GM06990 (cell line): ENCODE measurements at places on chromosomes 2 and 18.

GRCh38 chr2:126729896-126730295 is 73.9 kb downstream of the GYPC start:
- DNase-seq: no peak

GRCh38 chr18:37162551-37162950 is 333.6 kb downstream of the KIAA1328 start:
- no peak for DNase-seq

DNA sequence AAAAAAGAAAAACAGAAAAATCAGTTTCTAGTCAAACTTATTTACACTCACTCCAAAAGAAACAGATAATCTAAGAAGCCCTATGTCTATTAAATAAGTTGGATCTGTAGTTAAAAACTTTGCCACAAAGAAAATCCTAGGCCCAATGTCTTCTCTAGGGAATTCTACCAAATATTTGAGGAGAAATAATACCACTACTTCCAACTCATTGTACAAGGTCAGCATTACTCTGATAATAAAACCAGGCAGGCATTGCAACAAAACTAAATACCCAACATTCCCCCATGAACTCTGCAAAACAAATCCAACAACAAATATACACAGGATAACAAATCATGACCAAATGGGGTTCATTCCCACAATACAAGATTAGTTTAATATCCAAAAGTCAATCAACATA is 73.8 kb upstream of the ST8SIA5 start:
- DNase-seq: no peak

GRCh38 chr2:191020742-191021381 is 6.9 kb upstream of the STAT1 start:
- DNase-seq: peak; percentile 49

GRCh38 chr2:215828528-215829184 is 184.7 kb downstream of the MREG start:
- no peak for DNase-seq

DNA sequence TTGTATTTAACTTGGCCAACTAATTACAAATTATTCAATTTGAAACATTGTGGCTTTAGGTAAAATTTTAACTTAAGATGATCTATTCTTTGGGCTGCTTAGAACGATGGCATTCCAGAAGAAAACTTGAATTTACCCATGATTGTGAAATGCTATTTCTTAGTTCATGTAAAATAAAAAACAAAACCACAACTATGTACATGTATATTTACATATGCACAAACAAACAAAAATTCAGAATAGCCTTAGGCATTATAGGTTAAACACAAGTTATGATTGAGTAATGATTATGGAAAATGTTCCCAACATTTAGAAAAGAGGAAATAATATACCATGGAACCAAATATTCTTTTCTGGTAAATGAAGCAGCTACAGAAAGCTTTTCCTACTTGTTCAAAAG is 3.5 kb upstream of the SMCHD1 start:
- no peak for DNase-seq

GRCh38 chr2:176388861-176389260 is 119.6 kb downstream of the MTX2 start:
- no peak for DNase-seq

DNA sequence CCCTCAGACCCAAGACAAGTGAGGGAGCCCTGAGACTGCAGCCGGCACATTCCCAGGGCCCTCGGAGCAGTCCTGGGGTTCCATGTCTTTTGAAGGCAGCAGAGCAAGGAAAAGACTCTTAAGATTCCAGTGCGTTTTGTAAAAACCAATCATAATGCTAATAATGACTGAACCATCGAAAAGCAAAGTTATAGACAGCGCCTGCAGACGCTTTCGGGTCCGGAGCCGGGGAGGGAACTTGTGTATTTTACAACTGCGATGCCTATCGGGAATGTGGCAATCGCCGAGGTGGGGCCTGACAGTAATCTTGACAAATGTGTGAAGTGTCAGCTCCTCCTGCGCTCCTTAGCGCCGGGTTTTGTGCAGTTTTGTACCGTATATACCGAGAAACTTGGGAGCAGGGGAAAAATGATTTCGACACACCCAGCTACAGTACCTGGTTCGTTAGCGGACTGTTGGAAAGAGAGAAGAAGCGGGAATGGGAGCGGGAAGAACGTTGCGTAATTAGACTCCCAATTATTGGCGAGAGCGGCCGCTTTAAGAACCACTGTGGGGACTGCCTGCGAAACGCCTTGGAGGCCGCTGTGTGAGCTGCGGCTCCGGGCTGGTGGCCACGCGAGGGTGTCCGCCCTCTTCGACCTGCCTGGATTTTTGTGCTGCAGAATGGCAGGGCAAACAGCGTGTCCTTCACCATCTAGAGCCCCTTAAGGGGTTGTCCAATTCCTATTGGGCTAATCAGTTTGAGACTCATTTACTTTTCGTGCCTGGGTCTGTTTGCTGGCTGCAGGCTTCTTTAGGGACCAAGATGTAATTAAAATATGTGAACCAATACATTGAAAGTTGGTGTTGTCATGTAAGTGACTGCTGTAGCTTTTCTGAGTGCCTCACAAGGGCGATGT is 2.4 kb downstream of the EPAS1 start:
- DNase-seq: no peak

DNA sequence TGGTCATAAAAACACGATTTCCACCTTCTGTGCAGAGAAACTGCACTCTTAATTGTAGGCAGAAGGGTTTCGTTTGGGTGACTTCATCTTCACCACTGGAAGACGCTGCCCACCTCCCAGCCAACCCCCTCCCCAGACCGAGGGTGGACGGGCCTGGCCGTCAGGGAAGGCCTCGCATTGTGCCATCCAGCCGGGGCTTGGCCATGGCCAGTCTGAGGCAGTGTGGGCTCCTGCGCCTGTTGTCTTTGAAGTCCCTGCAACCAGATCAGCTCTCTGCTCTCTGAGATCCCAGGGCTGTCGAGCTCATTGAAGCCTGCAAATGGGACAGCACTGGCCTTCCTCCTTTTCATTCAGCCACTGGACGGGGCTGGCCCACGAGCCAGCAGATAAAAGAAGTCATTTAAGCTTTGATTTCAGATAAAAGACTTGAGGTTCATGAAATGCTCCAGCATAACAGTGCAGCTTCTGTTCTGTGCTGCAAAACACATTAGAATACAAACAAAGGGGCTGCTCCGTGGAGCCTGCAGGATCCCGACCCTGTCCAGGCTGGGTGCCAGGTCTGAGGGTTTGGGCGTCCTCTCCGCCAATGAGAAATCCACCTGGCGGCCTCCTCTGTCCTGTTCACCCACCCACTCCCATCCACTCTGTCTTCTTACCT is 253.5 kb downstream of the LDLRAD4 start:
- DNase-seq: no peak
